Midbrain (tissue), 1 donor: ENCODE measurements at places on chromosomes 2 and 18.
A peak's percentile ranks its signal among the peaks of the same experiment; 100 is the strongest.

GRCh38 chr2:131029812-131030211 is 63.4 kb downstream of the FAM168B start:
- DNase-seq: no peak

DNA sequence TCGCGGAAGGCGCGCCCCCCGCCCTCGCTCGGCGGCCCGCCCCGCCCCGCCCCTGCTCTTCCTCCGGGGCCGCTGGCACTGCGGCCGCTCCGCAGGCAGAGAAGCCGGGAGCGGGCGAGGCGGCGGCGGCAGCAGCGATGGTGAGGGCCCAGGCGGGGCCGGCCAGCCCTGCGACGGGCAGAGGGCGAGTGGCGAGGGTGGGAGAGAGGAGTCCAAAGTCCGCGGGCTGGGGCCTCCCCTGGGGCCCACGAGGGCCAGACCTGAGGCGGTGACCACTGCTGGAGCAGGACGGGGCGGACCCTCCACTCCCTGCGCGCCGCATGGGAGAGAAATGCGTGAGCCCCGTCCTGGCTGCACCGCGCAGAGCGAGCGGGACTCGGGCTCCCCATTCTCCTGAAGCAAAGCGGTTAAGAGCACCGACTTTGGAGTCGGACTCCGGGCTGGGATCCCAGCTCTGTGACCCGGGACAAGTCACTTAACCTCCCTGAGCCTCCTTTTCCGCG is at the start of gene VAMP5:
TSS of gene VAMP5 (plus strand) at position 78 of the 503 bp plus-strand sequence. CDS start at position 138, 60 bp downstream.
- no peak for DNase-seq

DNA sequence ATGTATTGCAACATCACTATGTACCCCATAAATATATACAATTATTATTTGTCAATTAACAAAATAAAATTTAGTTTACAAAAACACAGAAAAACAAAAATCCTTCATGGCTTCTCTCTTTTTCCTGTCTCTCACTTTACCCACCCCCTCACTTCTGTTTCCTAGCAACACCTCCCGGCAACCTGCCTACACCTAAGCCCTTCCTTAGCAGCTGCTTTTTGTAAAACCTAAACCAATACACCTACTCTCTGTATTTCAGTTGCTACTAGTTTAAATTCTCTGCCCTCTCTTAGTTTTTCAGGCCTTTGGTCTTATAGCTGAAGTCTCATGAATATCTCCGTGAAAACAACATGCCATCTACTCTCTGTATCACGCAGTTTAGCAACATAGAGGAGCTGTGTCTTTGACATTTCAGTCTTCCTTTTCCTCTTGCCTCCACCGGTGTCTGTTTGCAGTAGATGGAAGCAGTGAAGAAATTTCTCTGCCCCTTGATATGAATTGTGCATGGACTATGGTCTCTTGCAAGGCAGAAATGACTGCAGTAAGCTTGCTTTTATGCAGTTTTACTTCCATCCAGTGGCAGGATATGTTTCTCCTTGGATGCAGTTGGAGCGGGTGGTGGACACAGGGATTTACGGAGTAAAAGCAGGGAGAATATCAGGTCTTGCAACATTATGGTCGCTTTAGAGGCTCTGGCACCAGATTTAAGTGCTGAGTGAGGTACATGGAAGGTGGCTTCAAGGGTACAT is 42.0 kb upstream of the ZDBF2 start:
- DNase-seq: no peak

- no peak for DNase-seq
Measured at GRCh38 chr18:59592624-59593023, 104.6 kb downstream of the CCBE1 start.

DNA sequence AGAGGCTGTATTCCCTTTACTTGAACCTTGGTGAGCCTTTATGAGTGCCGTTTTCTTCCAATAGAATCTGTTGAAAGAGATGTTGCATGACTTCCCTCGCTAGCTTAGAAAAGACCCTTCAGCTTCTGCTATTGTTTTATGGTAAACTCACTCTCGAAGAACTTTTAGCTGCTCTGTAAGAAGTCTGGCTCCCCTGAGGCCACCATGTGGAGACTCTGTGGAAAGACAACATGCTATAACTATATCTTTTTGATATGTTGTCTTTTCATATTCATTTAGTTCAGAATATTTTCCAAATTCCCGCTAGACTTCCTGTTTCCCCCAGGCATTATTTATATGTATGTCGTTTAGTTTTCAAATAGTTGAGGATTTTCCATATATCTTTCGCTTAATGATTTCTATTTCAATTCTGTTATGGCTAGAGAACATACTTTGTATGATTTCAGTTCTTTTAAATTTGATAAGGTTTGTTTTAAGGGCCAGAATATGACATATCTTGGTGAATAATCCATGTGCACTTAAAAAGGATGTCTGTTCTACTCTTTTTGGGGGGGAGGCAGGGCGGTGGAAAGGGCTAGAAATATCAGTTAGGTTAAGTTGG is 64.1 kb downstream of the PTPN4 start:
- peak; percentile 1 for DNase-seq

GRCh38 chr18:22363867-22364463 is 53.8 kb downstream of the CTAGE1 start:
- DNase-seq: no peak

GRCh38 chr18:79747156-79747845 is 50.4 kb upstream of the KCNG2 start:
- no peak for DNase-seq

DNA sequence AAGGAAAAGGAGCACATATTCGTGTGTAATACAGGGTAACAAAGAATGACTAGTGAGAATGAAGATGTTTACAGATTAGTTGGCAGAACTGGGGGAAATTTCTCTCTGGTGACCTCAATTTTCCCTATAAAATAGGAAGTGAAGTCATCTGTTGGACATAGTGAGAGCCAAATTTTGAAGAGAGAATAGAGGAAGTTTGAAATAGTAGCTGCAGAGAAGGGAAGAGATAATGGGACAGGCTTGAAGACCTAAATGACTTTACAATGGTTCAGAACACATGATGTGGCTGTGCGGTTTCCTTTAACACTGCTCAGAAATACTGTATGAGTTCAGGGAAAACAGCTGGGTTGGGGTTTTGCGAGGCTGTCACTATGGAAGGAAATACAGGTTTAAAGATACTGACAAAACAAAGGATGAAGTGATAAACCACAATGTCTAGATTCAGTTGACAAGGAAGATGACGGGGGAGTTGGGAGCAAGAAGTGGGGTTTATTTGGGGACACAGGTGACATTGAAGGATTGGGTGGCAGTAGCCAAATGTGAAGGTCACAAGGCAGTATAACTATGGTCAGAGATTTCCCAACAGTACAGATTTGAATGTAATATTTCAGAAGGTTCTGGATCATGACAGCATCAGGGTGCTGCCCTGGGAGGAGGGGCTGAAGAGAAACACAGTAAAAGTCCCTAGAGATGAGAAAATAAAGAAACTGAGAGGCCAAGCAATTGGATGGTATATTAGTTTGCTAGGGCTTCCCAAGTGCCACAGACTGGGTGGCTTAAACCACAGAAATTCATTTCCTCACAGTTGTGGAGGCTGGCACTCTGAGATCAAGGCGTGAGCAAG is 82.6 kb upstream of the TANK start:
- DNase-seq: no peak

- no peak for DNase-seq
Measured at GRCh38 chr2:130158631-130159030, 13.7 kb upstream of the CCDC74B start.

DNA sequence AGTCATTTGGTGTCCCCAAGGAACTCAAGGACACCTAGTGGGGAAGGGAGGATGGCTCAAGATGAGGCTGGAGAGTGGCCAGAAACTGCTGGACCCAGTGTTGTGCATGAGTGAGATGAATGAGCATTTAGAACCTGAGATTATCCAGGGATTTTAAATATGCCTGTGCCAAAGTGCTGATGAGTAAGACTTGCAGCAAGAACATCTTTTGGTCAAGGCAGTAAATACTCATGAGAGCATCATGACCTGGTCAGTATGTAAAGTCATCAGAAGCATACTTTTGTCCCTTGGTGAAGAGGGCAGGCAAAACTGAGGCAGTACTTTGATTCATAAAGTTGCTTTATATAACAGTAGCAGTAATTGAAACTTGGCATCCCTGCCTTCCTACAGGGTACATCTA is 3.1 kb upstream of the SPP2 start:
- DNase-seq: no peak

DNA sequence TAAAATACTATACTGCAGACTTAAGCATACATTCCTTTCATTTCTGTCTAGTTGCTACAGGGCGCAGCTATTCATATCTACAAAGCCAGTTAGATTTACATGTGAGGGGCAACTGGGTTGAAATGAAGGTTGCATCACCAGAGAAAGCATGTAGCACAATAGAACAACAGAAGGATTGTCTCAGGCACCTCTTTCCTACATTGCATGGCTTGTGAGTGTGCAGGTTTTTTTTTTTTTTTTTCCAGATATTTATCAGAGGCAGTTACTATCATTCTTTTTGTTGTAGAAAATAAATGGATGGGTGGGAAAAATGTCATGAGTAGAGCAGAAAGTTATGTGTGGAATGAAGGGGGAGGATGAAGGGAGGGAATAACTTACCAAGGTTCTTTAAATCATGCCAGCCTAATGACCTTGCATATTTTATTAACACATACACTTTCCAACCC is 86.8 kb downstream of the ERBB4 start:
- no peak for DNase-seq

- no peak for DNase-seq
Measured at GRCh38 chr2:174623690-174624089, 26.1 kb upstream of the WIPF1 start.

GRCh38 chr2:208984376-208985090 is 439.3 kb upstream of the MAP2 start:
- DNase-seq: no peak

DNA sequence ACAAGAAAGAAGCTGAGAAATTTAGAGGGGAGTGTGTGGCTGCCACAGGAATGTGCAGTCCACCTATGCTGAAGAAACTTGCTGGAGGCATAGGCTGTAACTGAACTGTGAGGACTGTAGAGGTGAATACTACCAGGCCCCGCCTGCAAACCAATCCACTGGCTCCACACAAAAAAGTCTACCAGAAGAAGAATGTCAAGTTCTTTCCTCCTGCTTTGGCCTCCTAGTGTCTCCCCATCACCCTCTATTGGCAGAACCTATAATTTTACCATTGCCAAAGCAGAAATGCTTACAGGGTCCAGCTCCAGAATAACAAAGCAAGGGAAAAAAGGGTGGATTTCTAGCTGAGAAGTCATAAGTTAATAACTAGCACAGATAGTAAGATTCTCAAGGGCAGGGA is 5.9 kb upstream of the ATP5MC3 start:
- DNase-seq: no peak

DNA sequence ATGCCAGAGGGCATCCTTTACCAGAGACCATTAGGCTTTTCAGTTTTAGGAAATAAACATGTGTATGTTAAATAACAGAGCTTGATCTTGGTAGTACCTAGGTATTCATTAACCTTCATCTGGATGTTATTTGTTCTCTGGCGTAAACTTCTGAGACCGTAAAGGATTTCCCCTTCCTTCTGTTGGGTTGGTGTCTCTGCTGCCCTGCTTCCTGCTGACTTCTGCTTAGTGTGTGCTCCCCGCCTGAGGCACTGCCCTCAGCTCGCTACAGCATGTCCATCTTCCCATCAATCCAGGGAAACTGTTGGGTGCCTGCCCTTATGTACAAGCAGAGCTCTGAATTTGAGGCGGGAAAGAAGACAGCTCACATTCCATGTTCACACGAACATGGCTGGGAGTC is 177.9 kb downstream of the TPGS2 start:
- DNase-seq: no peak

GRCh38 chr2:156837635-156838370 is 401.6 kb downstream of the GPD2 start:
- no peak for DNase-seq

DNA sequence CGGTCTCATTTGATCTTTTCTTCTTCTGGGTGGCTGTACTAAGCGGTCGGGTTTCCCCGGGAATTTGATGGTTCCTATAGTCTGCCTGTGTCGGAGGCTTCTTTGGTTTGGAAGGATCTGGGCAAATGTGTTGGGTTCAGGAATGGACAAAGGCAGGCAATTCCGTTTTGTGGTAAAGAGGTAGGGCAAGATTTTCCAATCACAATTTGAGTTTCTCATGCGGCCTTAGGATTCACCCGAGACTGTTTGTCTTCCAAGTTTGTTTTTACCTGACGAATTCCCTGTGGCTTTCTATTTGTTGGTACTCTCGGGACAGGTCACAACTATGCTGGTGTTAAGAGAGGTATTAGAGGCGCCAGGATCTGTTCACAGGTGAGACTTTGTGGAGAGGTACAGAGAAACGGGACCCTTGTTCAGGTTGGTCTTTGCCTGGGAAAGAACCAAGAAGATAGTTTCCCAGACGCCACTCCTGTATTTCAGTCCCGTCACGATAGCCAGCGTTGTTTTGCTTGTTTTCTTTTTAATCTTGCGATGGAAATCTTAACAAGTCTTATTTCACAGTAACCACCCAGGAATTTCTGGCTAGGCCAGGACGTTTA is 3.0 kb downstream of the SP5 start:
- DNase-seq: no peak

DNA sequence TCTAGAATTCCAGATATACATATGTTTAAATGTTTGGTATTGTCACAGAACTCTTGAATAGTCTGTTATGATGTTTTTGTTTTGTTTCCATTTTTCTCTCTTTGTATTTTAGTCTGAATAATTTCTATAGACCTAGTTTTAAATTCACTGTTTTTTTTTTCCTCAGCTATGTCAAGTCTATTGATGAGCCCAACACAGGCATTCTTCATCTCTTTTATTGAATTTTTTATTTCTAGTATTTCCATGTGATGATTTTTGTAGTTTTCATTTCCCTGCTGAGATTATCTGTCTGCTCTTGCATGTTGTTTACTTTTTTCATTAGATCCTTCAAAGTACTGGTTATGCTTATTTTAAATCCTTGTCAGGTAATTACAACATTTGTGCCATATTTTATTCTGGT is 254.7 kb downstream of the C1D start:
- DNase-seq: no peak

DNA sequence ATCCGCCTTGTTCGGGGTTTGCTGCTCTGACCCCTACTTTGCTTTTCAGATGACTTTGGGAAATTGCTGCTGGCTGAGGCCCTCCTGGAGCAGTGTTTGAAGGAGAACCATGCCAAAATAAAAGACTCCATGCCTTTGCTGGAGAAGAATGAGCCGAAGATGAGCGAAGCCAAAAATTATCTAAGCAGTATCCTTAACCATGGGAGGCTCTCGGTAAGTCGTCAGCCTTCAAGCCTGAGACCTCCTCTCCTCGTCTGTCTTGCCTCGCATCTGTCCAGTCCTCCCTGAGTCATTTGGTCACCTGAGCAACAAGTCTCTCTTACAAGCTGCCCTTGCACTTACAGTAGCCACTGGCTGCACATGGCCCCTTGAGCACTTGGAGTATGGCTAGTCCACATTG is 34.7 kb upstream of the MCFD2 start:
- no peak for DNase-seq

GRCh38 chr2:201618744-201619662 is 24.3 kb downstream of the TMEM237 start:
- peak; percentile 42 for DNase-seq

- no peak for DNase-seq
Measured at GRCh38 chr18:72752220-72752619, 115.6 kb downstream of the NETO1 start.
